ENCODE measurements at places on chromosomes 7 and 10. TPM values are rescaled to one million over a fixed set of nuclear protein-coding genes. Genes with fewer than 3 reads are reported as not detected.

PRR15 gene
- 11.7 TPM for total RNA-seq

- no peak for DNase-seq
These were observed 2.3 kb downstream of the CPA5 start for GRCh38 chr7:130346941-130347340.

GRCh38 chr7:78323118-78323517, 524.5 kb downstream of the PHTF2 start:
- no peak for DNase-seq

GRCh38 chr10:6134099-6134823, 45.4 kb downstream of the RBM17 start:
- DNase-seq = no peak

DNA sequence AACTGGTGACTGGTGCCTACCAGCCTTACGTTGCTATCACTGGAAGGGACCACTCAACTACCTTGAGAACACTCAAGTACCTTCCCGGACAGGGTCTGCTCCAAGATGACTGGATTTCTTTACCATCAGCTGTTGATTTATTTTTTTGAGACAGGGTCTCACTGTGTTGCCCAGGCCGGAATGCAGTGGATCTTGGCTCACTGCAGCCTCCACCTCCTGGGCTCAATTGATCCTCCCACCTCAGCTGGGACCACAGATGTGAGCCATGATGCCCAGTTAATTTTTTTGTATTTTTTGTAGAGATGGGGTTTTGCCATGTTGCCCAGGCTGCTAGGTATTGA, 45.2 kb upstream of the DLG5 start:
- DNase-seq = no peak

Measured in H7 (cell line).